ENCODE measurements at places on chromosomes 13 and 19.

DNA sequence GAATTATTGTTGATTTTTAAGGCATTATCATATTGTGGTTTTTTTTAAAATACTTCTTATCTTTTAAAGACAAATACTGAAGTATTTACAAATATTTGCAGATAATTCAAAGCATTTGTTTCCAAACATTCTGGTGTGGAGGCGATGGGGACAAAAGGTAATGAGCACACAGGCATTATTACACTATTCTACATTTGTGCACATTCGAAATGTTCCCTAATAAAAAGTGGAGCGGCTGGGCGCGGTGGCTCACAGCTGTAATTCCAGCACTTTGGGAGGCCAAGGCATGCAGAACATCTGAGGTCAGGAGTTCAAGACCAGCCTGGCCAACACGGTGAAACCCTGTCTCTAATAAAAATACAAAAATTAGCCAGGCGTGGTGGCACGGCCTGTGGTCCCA lies 133.4 kb downstream of the FOXO1 start:
- no peak for DNase-seq

DNA sequence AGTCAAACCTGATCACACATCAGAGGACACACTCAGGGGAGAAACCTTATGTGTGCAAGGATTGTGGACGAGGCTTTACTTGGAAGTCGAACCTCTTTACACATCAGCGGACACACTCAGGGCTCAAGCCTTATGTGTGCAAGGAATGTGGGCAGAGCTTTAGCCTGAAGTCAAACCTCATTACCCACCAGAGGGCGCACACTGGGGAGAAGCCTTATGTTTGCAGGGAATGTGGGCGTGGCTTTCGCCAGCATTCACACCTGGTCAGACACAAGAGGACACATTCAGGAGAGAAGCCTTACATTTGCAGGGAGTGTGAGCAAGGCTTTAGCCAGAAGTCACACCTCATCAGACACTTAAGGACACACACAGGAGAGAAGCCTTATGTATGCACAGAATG lies 8.2 kb upstream of the ZNF527 start:
- DNase-seq: no peak

DNA sequence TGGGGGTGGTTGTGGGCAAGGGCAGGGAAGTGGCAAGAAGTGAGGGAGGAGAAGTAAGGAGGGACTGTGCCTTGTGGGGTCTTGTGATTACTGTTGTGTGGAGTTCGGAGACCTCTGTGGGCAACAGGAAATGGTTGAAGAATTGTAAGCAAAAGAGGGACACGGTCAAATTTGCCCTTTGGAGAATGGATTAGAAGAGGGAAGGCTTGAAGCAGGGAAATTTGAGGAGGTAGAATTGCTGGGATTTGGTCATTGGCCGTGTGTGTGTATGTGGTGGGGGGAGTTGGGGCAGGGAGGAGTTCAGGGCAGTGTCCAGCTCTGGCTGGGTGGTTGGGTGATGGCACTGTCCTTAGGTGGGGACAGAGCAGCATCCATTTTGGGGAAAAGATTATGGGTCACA lies 3.6 kb downstream of the WASF3 start:
- no peak for DNase-seq

DNA sequence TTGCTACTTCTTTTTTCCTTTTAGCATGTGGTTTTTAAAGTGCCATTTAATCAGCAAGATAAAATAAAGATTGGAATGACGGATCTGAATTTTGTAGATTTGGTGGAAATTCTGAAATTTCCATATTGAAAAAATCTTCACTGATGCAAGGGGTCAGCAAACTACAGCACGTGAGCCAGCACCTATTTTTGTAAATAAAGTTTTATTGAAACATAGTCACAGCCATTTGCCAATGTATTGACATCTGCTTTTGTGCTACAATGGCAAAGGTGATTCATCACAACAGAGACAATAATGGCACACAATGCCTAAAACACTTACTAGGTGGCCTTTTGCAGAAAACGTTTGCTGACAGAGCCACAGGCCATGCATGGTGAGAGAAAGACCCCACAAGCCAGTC lies 226.4 kb downstream of the ABCC4 start:
- no peak for DNase-seq

GRCh38 chr19:3783660-3784584 lies 2.3 kb downstream of the MATK start:
- no peak for DNase-seq

GRCh38 chr19:33125929-33126388 lies 6.0 kb upstream of the WDR88 start:
- DNase-seq: no peak

GRCh38 chr13:47168066-47168465 lies 271.2 kb upstream of the HTR2A start:
- DNase-seq: no peak

DNA sequence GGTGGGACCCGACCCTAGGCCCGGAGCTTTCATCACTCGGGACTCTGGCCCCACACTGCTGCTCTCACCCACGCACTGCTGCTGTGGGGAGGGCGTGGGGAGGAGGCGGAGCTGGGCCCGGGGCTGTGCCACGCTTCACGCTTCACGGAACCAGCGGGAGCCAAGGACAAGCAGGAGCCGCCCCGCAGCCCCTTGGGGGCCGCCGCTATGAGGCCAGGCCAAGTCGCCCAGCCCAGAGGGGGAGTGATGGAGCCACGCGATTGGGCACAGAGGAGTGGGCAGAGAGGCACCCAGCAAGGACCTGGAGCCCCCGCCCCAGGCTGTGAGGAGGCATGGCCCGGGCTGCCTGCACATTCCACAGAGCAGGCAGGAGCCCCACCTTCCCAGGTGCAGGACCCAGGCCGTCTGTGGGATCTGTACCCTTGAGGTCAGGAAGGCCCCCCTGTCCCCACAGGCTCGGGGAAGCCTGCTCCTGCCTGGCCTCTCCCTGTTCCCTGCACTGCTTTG lies 10.2 kb upstream of the SUPT20H start:
- DNase-seq: no peak

- DNase-seq: no peak
Measured at GRCh38 chr19:49331616-49332055, 3.6 kb upstream of the CD37 start.

- no peak for DNase-seq
Measured at GRCh38 chr19:10021863-10022262, 8.6 kb downstream of the RDH8 start.

- no peak for DNase-seq
Measured at GRCh38 chr13:101111894-101112293, 304.4 kb downstream of the NALCN start.

Measured in ecto neural progenitor cell (in vitro differentiated cells).